ENCODE measurements at places on chromosomes 2 and 18. TPM values are rescaled to one million over a fixed set of nuclear protein-coding genes. Genes with fewer than 3 reads are reported as not detected.

- DNase-seq, result no peak
Observed at GRCh38 chr18:41530970-41531369, 424.1 kb upstream of the PIK3C3 start.

DNA sequence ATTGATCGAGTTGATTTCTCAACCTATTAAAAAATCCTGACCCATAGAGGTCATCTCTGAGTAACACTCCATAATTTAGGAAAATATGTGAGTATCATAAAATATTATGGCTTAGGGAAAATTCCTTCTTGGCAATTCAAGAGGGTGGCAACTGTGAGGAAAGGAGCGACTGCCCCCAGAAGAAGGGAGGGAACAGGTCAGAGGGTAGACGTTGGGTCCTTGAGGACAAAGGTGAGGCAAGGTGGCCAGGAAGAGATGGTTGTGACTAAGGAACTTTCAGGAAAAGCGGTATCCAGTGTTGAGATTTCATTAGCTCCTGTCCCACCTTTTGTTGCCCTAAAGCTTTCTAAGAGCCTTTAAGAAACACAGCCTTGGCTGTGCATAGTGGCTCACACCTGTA lies 10.5 kb upstream of the AGAP1 start:
- DNase-seq, result no peak

The TUBA3D gene
- polyA plus RNA-seq, result 0.72 TPM

The HPCAL1 gene
- 48.5 TPM for polyA plus RNA-seq

GRCh38 chr2:184078496-184078895 lies 519.8 kb upstream of the ZNF804A start:
- DNase-seq, result no peak

GRCh38 chr2:168517816-168518215 lies 61.7 kb downstream of the CERS6 start:
- no peak for DNase-seq

GRCh38 chr2:126221506-126221905 lies 434.5 kb upstream of the GYPC start:
- no peak for DNase-seq

- no peak for DNase-seq
Observed at GRCh38 chr2:8306530-8307351, 375.1 kb upstream of the ID2 start.

The ZNF385B gene
- polyA plus RNA-seq, result 24.5 TPM

DNA sequence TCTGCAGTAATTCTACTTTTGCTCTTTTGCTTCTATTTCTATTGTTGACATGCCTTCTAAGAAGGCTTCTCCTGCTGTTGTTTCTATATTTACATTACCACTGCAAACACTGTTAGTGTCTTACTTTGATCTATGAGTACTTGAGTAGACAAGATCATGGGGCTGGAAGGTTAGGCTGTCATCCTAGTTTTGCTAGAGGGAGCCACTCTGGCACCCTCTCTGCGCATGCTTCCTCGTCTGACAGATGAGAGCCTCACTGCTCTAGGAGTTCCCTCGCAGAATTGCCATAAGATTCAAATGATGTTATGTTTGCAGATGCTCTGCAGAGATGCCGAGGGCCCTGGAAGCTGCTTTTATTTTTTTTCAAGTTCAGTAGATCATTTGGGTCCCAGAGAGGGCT lies 185.6 kb downstream of the RNF144A start:
- no peak for DNase-seq

- no peak for DNase-seq
Observed at GRCh38 chr2:82636402-82637020, 1822.6 kb downstream of the SUCLG1 start.

DNA sequence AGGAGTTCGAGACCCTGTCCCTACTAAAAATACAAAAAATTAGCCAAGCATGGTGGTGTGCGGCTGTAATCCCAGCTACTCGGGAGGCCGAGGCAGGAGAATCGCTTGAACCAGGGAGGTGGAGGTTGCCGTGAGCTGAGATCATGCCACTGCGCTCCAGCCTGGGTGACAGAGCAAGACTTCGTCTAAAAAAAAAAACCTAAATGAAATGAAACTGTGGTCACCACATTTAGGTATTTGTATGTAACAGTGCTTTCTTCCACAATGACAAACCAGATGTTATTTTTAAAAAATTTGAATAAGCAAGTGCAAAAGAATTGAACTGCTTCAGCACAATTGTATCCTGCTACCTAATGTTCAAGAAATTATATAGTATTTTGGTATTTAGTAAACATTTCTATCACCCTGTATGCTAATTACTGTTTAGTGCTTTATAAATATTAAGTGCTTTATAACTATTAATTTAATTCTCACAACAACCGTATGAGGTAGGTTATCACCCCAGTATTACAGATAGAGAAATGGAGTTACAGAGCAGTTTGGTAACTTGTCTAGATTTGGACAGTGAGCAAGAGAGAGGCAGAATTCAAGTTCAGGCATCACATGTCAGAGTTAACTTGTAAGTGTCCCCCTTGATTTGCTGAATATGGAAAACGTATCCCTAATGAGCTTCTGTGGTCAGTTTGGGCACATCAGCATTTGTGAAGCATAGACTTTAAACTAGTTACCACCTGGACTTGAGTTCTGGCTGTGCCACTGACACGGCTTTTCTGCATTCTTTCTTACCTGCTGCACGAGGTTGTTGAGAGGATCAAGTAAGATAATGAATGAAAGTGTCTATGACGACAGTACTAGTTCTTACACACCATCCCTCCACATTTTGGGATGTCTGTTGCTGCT lies 14.4 kb downstream of the PHLPP1 start:
- DNase-seq, result no peak

- DNase-seq, result no peak
Observed at GRCh38 chr18:62399781-62400308, 74.7 kb downstream of the TNFRSF11A start.

The LIMS4 gene
- 3.8 TPM for polyA plus RNA-seq

- DNase-seq, result no peak
Observed at GRCh38 chr2:128635361-128635900, 316.8 kb upstream of the HS6ST1 start.

GRCh38 chr18:58803978-58804377 lies 60.7 kb upstream of the ZNF532 start:
- DNase-seq, result no peak

DNA sequence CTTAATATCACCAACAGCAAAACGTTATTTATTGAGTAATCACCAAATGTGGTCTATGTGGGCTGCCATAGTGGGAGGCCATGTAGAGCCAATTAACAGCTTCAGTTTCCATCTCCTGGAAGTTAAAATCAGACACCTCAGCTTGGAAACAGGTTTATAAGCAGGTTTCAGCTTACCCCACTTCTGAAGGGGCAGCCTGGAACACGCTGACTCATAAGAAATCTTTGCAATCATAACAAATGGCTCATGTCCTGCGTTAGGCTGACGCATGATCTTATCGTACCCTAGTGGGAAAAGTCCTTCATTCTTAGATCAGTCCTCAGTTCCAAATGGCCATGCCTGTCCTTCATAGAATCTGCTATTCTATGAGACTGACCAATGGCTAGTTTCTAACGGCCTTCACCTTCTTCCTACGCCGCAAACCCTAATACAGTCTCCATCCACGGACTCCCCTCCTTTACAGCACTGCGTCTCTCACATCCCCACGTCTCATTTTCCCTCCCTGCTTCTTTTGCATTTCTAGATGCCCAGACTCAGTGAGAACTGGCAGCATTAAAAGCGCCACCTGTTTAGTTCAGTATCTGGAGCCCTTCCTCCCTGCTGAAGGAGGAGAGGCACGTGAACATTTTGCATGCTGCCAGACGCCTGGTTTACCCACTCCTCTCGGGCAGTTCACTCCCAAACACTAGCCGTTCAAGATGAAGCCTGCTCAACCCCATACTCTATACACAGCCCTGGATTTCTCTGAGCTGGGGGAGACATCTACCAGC lies 24.2 kb upstream of the BZW1 start:
- no peak for DNase-seq

DNA sequence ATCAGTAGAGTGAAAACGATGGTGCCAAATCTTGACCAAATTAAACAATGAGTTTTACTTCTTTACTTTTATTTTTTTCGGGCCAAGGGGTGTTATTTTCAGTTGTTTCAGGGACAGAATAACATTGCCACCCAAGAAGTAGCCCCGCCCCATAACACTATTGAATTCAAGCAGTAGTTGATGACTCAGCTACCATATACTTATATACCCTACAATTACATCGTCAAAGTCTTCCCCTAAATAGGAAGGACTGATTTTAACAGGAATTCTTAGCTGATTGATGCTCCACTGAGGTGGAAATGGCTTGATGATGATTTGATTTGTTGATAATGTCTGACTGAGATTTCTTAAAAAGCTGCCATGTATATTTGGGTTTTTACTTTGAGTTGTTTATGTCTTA lies 24.7 kb downstream of the LYPD6B start:
- no peak for DNase-seq

- no peak for DNase-seq
Observed at GRCh38 chr18:3440341-3440740, 9.6 kb upstream of the TGIF1 start.

DNA sequence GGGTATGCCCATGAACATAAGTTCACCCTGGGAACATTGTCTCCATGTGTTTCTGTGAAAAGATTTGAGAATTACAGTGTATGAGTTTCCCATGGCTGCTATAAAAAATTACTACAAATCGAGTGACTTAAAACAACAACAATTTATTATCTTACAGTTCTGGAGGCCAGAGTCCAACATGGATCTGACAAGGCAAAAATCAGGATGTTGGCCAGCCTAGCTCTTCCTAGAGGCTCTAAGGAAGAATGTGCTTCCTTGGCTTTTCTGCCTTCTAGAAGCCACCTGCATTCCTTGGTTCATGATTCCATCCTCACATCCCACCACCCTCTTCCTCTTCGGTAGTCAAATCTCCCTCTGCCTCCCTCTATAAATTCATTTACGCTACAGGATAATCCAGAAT lies 38.6 kb downstream of the FAM124B start:
- DNase-seq, result no peak

Data from forelimb muscle (tissue), 1 donor.